Activated naive CD4-positive, alpha-beta T cell treated with anti-CD3 and anti-CD28 coated beads, Interleukin-2, amount 50 U/mL, for 72 hours (primary cell): ENCODE measurements at places on chromosomes 5 and 9. TPM values are rescaled to one million over a fixed set of nuclear protein-coding genes. Genes with fewer than 3 reads are reported as not detected.

DNA sequence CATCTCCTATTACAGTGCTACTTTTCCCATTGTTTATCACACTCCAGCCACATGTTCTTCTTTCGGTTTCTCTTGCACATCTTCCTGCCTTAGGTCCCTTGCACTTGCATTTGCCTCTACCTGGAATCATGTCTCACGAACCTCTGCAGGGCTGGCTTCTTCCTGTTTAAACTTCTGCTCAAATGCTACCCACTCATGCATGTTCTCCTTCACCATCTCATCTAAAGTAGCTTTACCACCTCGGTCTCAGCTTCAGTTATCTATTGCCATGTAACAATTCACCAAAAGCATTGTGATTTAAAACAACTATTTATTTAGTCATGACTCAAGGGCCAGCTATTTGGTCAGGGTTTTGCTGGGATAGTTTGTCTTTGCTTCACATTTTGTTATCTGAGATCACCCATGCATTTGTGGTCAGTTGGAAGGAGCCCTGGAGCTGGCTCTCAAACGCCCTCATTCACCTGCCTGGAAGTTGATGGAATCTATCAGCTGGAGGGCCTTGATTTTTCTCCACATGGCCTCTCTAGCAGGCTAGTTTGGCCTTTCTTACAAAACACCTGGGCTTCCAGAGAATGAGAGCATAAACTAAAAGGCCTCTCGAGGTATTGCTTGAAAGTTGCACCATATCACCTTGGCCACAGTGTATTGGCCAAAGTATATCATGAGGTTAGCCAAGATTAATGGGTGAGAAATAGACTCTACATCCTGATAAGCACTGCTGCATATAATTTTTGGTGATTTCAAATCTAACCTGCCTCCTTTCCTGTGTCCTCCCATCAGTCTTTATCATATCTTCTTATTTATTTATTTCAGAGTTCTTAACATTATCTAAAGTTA, 21.4 kb downstream of the SPINK1 start:
- DNase-seq: no peak

The GFRA3 gene
- not detected for total RNA-seq

The PTPRD gene
- not detected for total RNA-seq

GRCh38 chr5:113538313-113538712, 24.8 kb downstream of the YTHDC2 start:
- DNase-seq: no peak

DNA sequence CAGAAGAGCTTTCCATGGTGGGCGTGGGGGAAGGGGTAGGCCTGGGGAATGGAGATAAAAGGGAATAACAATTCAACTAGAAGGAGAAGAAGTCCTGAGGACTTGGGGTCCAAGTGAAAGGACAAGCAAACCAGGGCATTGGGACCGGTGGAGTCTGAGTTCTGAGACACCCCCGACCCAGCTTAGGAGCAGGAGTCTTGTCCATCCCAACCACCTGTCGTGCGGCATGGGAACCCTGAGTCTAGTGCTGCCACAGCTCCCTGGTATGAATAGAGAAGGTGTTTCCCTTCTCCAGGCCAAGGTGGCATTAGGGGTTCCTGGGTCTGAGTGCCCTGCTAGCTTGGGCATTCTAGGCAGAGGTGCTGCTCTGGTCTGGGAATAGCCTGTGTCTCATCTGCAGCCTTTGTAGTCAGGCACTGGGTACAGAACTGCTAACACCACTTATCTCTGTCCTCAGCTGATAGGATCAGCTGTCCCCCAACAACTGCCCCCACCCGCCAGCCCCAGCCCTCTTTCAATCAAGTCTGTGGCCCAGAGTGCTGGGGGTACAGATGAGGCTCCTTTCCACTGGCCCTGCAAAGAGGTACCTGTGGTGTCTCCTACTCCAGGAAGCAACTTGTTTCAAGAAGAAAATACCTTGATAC, 9.9 kb downstream of the HNRNPAB start:
- DNase-seq: no peak

GRCh38 chr5:149724130-149724840, 5.8 kb upstream of the PPARGC1B start:
- no peak for DNase-seq

- DNase-seq: no peak
These were observed 50.1 kb downstream of the TSPAN17 start for GRCh38 chr5:176697267-176697933.

The TLX3 gene
- not detected for total RNA-seq

DNA sequence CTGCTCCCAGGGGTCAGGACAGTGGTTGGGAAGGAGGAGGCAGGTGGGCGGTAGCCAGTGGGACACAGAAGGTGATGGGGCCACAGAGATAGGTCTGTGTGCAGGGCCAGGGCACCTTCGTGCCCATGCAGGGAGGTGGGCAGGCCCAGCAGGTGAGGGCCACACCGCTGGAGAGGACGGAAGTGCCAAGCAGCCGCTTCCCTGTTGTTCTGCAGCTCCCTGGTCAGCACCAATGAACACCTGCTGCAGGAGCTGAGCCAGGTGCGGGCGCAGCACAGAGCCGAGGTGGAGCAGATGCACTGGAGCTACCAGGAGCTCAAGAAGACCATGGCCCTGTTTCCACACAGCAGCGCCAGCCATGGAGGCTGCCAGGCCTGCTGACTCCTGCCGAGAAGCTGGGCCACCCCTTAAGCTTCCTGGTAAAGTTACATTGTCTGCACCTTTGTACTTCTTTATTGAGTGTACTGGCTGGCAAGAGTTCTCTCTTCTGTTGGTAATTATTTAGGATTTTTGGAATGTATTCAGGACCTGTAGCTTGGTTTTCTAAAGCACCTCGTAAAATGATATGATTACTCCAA, 40.3 kb downstream of the TPPP start:
- DNase-seq: no peak

DNA sequence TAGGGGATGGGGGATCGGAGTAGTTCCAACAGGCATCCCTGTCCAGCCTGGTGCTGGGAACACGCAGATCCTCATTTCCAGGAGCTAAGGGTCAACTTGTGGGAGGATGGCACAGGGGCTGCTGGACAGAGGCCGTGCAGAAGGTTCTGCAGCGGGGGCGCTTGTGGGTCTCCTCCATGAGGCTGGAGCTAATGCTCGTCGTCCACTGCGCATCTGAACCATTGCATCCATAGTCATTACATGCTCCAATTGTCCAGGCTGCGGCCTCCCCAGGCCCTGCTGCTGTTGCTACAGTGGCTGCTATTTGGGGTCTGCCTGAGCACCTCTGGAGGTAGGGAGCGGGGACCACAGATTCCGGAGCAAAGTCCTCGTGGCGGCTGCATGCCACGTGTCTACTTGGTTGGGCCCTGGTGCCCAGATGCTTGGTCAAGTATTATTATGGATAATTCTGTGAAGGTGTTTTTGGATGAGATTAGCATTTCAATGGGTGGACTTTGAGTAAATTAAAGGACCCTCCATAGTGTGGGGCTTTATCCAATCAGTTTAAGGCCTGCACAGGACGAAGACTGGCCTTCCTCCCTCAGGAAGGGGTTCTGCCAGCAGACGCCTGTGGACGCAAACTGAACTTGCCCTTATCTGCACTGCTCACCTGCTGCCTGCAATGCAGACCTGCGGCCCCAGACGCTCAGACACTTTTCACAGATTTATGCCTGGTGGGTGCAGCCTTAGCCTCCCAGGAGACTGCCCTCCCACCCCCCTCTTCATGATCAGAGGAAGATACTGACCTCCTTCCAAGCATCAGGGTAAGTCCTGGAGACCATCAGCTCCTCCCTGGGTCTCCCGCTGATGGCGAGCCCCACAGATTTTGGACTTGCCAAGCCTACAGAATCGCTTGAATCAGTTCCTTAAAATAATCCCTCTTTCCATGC, 127.5 kb upstream of the IRX4 start:
- DNase-seq: no peak

The GNA14 gene
- 0.25 TPM for total RNA-seq

The C5orf46 gene
- not detected for total RNA-seq

The SOX30 gene
- total RNA-seq: not detected

DNA sequence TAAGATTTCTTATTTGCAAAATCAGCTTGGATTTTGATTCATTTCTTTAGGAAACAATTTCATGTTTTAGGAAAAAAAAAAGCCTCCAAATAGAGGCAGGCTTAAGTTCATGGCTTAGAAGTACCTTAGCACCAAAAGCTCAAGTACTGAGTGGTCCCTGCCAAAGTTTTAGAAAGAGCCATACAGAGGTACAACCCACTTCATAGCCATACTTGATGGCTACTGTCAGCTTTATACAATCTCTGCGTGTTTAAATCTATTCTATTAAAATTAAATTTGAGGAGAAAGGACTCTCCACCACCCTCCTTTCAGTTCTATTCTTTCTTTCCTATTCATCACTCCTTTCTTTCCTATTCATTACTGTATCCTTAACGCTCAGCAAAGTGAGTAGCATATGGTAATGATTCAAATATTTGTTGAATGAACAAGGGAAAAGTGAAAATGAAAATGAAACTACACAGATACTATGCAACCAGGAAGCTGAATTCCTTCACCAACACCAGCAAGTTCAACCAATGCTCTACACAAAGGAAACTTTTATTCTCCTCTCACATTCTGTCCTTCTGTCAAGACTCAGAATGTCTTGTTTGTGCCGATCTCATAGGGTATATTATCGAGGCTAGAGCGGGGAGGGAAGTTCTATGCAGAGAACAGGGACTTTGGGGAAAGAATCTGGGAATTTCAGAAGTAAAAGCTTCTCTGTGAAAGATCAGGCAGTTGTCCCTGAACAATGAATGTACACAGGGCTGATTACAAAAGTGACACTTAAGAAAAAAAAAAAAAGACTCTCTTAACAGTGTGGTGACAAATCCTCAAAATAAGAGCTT, 138.6 kb upstream of the SPEF2 start:
- DNase-seq: no peak

GRCh38 chr9:107684224-107684623, 194.7 kb upstream of the KLF4 start:
- no peak for DNase-seq

DNA sequence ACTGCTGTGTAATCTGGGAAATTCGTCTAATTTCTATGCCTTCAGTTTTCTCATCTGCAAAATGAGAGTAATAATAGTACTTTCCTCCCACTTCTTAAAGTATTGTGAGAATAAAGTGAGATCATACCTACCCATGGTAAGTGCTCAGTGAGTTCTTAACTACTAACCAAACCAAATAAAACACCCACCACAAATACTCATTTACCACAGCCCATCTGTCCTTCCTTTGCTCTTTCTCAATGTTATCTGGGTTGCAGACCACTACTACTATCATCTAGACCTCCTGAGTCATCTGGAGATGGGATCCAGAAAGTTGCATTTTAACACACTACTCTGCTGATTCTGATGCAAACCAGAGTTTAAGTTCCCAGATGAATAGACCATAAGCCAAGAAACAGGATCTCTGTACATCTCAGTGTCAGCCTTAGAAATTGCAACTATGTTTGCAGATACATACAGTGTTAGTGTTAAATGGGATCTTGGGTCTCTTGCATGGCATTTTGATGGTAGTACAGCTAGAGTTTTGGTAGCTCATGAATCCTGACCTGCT, 105.4 kb upstream of the ATP10B start:
- no peak for DNase-seq

The MZB1 gene
- total RNA-seq: 24.1 TPM

GRCh38 chr5:91024727-91025126, 358.4 kb downstream of the ARRDC3 start:
- DNase-seq: no peak

GRCh38 chr9:137027369-137028262, at the start of gene ABCA2:
ABCA2 (minus strand) TSS chr9:137028237; CDS start chr9:137028140, 97 bp downstream.
- no peak for DNase-seq

DNA sequence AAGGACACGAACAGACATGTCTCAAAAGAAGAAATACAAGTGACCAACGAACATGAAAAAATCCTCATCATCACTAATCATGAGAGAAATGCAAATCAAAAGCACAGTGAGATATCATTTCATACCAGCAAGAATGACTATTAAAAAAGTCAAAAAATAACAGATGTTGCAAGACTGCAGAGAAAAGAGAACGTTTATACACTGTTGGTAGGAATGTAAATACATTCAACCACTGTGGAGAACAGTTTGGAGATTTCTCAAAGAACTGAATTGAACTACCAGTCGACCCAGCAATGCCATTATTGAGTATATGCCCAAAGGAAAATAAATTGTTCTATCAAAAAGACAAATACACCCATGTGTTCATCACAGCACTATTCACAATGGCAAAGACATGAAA, 45.7 kb downstream of the FXN start:
- no peak for DNase-seq

DNA sequence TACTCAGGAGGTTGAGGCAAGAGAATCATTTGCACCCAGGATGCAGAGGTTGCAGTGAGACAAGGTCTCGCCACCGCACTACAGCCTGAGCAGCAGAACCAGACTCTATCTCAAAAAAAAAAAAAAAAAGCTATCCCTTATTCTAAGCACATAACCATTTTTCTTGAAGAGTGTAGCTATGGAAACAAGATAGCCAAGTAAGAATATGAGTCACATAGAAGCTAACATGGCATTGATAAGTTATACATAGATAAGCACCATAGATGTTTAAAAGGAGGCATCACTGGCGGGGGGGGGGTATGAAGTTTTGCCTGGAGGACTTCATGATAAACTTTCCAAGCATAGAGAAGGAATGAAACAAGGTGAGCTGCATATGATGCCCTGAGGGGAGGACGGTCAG, 26.0 kb downstream of the CHSY3 start:
- DNase-seq: no peak

DNA sequence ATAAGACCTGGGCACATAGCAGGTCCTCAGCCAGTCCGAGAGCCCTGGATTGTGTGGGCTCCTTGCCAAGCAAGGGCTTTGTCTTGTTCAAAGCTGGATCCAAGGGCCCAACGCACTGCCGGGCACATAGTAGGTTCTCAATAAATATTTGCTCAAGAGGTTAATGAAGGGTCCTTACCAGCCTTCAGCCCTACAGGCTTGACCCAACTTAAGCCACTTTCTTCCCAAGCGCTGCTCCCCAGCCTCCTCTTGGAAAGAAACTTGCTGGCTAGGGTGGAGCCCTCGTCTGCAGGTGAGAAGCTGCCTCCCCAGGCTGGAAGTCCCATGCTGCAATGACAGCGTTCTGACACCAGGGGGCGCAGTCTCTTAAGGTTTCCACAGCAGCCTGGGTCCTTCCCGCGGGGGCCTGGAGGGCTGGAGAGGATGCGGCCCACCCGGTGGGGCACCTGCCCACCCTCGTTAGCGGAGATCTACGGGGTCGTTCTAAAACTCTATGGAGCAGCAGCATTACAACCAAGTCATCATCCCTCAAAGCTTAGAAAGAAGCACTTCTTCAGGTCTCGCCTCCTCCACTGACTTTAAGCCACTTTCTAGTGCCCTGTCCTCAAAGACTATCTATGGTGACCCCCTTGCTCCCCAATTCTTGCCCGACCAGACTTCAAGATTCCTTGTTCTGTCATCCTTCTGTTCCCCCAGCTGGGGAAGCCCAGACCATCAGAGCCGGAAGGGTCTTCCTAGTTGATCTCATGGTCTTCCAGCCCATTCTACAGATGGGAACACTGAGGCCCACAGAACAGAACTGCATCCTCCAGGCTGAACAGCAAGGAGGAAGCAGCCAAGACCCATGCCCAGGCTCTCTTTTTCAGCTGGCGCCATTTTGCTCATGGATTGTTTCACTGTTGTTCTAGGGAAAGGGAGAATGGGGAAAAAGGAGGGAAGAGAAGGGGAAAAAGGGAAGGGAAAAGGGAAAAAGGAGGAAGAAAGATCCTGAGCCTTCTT, 115.4 kb downstream of the LHX2 start:
- DNase-seq: peak; percentile 83

GRCh38 chr5:9831823-9832222, 201.7 kb upstream of the TAS2R1 start:
- no peak for DNase-seq

The PLAC8L1 gene
- 0.64 TPM for total RNA-seq
